ENCODE measurements at places on chromosomes 1 and 21.

GRCh38 chr1:220280249-220280648 lies 8.0 kb upstream of the RAB3GAP2 start:
- no peak for DNase-seq

DNA sequence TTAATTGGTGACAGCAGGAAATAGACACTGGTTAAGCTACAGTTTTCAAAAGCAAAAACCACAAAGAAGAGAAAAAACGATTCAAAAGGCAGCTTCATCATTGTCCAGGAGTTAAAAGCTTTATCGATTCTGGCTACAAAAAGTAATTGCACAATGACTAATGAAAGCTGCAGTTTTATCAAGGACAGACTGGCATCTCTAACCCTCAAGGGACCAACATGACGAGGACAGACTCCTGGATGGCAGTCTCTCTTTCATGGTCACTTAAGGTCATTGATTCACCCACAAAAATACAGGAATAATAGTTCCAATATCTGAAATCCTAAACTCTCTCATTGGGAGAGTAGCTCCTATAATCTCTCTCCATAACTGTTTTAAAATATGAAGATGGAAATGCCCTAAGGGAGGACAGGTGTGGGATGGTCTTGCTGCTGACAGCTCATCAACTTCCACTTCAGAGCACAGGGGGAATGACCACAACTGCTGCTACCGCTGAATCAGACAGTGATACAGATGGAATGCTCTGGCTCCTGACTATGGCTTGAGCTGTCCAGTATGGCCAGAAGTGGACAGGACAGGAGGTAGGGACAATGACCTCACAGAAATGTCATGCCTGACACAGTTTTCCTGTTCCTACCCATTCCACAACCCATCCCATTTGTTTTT lies 17.4 kb upstream of the CPLANE2 start:
- DNase-seq, result no peak

DNA sequence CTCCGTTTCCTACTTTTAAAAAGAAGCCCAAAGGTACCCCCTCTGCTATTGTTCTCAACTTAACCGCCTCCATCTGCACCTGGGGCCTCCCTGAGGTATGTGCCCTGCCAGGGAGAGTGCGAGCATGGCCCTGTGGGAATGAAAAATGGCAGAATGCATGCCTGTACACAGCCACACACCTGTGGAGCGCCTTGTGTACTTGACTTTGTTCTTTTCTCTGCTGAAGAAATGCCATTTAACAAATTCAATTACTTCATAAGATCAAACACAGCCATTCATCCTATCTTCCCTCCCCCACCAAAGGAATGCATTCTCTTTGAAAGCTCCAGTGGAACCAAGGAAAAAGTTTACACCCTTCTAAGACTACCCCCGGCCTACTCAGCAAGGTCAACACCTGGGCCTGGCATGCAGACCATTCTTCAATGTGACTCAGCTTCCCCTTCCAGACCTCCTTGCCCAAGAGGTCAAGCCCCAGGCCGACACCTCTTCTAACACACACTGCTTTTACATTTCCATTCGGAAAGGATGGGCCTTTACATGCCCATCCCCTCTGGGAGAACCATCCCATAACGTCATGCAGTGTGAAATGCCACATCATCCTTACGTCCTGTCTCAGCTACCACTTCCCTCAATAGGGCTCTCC lies 123.7 kb downstream of the SMYD2 start:
- no peak for DNase-seq

DNA sequence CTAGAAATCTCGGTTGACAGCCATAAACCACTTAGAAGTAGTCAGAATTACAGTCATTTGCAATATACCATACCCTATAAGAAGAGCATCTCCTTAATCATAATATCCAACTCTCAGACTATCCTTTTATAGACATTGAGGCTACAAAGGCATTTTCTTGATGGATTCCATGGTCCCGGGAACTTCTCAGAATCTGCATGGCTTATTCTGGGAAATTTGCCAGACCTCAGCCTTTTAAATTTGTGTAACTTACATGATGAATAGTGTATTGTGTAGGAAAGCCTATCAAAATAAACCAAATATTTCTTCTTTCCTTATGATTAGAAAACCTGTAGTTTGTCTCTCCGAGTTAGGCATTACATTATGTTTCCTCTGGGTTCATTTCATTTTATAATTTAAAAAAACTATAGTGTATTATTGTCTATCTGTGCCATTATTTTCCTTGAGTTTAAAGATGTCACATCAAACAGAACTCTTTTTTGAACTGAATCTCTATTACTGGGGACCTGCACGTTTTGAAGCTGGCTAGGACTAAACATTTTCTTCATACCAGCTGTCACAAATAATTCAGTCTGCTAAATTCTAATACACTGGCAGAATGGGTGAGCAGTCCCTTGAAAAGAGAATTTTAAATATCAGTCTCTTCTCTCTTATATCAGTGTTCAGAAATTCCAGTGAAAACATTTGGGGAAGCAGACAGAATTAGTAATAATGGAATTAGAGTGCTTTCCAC lies 102.9 kb downstream of the GABPA start:
- no peak for DNase-seq

DNA sequence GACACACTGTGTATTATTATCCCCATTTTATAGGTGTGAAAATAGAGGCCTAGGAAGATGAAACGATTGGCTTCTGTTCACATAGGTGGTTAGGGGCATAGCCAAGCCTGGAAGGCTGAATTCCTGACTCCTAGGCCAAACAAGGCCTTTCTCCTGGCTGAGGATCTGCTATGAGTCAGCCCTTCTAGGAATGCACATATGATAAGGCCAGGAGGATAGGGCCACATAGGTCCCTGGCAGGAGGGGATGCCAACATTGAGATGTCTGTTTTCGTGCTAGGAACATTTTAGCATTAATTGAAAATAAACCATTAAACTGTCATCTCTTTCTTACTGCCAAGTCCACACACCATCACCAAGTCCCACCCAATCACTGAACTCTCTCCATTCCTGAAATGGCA lies 9.2 kb downstream of the CSMD2 start:
- no peak for DNase-seq

- DNase-seq, result no peak
These were observed 23.2 kb upstream of the TMEM222 start for GRCh38 chr1:27298632-27299384.

DNA sequence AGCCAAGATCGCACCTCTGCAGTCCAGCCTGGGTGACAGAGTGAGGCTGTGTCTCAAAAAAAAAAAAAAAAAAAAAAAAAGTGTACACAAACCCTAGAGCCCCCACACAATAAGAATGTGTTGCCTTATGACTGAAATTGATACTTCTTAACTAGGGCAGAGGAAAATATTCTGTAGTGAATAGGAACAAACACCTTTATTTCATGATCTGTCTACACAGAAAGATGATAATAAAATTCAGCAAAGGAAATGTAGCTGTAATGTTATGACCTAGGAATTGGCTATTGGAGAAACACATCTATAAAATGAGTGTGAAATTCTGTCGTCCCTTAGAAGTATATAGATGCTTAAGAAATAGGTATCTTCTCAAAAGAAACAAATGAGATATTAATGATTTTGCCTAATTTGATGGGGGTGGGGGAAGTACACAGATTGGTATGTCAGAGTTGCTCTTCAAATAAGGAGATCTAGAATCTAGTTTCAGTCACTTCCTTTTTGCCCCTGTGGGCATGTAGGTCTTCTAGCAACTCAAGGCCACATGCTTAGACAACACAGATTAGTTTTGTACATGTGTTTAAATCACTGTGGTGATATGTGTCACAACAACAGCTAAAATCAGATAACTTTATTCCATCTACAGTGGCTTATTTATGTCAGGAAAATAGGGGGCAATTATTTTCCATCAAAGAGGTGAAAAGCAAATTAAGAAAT lies 10.7 kb upstream of the GPR25 start:
- no peak for DNase-seq

- DNase-seq, result no peak
These were observed 51.8 kb upstream of the SYT14 start for GRCh38 chr1:209886219-209886536.

DNA sequence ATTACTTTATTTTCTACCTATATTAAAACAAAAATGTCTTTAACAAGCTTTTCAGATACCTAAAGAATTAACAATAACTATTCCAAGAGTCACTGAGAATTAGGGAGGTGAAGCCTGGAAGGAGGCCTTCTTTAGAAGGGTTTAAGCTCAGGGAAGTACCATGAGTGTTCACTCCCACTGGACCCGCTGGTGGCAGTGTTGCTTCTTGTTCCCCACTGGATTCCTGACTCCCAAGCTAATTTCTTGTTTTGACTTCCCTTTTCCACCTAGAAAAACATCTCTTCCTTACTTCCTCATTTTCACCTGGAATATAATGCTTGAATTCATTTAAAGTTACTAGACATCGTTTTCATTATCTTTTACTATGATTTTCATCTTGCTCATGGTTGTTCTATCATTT lies 264.2 kb downstream of the HMCN1 start:
- DNase-seq, result no peak

DNA sequence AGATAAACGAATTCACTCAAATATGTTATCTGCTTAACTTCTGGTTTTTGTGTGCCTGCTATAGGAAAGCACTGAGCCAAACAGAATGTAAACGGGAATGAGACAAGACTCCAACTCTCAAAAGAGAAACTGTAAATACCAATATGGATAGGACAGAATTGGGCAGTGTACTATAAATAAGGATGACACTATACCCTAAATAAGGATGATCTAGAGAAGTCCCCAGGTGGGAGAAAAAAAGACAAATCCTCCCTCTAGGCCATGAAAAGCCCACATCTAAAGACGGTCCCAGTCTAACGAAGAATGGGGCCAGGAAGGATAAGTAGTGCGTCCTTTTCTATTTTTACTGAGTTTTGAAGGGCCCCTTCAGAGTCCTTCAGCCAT lies 1.5 kb upstream of the GABPB2 start:
- no peak for DNase-seq

DNA sequence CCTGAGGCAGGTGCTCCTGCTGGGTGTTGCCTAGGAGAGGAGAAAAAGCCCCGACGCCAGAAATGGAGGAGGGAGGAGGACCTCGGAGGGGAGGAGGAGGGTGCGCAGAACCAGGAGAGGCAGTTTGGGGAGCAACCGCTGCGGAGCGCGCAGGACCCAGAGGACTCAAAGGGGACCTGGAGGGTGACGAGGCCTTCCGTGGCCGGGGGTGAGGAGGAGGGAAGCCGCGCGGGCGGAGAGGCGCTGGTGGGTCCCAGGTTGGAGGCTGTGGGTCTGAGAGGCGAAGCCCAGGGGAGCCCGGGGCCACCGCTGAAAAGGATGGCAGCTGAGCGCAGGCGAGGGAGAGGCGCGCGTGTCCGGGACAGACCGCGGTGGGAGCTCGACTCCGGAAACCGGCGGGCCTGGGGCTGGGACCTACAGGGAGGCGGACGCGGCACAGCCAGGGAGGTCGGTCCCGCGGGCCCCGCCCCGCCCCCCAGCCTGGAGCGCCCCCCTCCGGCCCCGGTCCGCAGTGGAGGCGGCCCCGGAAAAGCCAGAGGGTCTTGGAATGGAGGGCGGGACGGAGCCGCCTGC lies 15.1 kb downstream of the RNF223 start:
- no peak for DNase-seq

DNA sequence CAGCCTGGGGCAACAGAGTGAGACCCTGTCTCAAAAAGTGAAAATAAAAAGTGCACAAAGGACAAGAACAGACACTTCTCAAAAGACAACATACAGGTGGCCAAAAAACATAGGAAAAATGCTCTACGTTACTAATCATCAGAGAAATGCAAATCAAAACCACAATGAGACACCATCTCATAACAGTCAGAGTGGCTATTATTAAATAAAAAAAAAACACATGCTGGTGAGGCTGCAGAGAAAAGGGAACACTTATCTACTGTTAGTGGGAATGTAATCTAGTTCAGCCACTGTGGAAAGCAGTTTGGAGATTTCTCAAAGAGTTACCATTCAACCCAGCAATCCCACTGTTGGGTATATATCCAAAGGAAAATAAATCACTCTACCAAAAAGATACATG lies 173.2 kb downstream of the SMYD3 start:
- DNase-seq, result no peak

GRCh38 chr1:91555821-91556531 lies 55.3 kb downstream of the CDC7 start:
- DNase-seq, result no peak

DNA sequence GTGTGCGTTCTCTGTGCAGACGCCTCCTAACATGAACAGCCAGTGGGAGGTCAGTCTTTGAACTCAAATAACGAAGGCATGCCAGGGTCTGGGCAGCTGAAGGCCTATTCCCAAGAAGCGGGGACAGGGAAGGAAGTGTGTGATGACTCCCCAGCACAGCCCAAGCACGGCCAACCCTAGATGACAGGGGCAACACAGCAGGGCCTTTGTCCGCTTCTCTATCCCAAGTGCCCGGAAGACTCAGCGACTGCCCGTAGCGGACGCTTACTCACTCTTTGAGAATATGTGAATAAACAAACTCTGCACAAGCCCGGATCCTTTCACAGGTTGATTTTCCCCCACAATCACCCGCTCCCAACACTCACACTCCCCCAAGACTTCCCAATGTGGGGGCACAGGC lies 11.2 kb downstream of the C1orf198 start:
- no peak for DNase-seq

GRCh38 chr1:25194572-25195020 lies 37.7 kb downstream of the SYF2 start:
- no peak for DNase-seq

DNA sequence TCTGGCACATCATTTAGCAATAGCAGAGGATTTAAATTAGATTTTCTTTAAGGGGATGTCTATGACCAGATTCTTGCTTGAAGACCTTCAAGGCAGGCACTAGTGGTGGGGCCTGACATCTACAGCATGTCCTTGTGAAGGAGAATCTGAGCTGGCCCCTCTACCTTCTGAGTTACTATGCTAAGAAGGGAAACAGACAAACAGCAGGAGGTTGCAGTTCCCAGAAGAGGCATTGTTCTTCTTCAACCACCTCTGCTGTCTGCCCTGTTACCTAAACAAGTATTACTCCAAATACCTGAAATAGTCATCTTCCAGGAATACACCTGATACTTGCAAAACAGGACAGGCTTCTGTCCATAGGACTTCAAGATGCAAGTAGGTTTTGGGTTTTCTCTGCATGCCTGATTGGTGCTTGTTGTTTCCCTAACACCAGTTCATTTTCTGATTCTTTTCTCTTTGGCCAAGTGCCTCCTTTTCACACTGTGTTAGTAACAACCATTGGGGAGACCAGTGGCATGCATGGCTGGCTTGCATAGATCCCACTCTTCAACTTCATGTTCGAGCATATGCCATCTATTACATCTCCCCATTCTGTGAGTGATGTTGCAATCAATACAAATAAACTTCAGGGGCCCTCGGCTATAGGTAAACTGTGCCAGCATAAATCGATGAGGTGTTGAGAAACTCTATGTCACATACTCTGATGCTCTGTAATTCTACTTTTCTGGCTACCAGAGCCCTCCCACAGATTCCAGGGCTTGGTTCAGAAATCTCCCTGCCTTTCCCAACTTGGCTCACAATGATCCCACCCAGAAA lies 93.0 kb upstream of the DUSP10 start:
- DNase-seq, result no peak

- no peak for DNase-seq
These were observed 8.1 kb upstream of the CGN start for GRCh38 chr1:151502859-151503780.

Measured in cerebellar nuclear complex (tissue), 1 donor.